Femur (tissue), 1 donor: ENCODE measurements at places on chromosomes 12 and 14.

GRCh38 chr12:130422676-130423075 lies 85.0 kb downstream of the PIWIL1 start:
- no peak for DNase-seq

GRCh38 chr14:57845802-57846531 lies 19.9 kb downstream of the SLC35F4 start:
- DNase-seq = peak; percentile 35

- no peak for DNase-seq
Measured at GRCh38 chr12:113019025-113019424, 37.5 kb upstream of the DTX1 start.

GRCh38 chr14:28875934-28876571 lies 109.5 kb downstream of the FOXG1 start:
- DNase-seq = no peak

DNA sequence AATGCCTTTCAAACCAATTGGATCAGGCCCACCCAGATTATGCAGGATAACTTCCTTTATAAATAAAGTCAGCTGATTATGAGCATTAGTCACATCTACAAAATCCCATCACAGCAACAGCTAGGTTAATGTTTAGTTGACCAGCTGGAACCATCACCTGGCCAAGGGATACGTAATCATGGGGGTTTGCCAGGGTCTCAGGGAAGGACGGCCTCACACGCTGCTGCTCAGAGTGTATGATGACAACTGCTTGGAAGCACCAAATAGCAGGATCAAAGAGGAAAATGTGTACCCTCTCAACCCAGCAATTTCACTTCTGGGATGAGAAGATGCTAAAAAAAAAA lies 162.6 kb downstream of the SLC15A4 start:
- peak; percentile 41 for DNase-seq

GRCh38 chr12:107903341-107904061 lies 129.0 kb downstream of the ASCL4 start:
- DNase-seq = peak; percentile 27

GRCh38 chr12:111154147-111154834 lies 214.6 kb downstream of the PHETA1 start:
- no peak for DNase-seq
